Stomach (tissue), 19 donors: ENCODE measurements at places on chromosomes 13 and 19. TPM values are rescaled to one million over a fixed set of nuclear protein-coding genes. Genes with fewer than 3 reads are reported as not detected.

DNA sequence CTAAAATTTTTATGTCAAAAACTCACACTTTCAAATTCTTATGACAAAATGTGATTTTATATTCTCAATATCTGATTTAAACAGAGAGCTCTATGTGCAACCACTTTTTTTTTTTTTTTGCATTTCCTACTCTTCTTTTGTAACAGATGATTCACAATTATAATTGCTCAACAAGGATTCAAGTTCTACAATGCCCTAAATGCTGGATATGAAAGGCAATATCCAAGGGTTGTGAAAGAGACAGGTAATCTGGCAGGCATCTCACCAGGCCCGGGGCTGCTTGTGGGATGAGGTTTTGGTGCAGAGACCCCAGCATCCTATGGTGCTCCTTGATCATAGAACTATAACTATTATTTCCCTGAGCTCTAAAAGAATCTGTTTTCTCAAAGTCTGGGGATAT lies 363.6 kb upstream of the NBEA start:
- no peak for DNase-seq

GRCh38 chr13:32428581-32429432 lies 877 bp upstream of the N4BP2L1 start:
- DNase-seq = no peak

GRCh38 chr13:44752164-44752563 lies 176.0 kb upstream of the TSC22D1 start:
- DNase-seq = no peak

The SIGLEC14 gene
- not detected for total RNA-seq

- peak; percentile 88 for DNase-seq
Measured at GRCh38 chr13:21637296-21637695, 33.3 kb upstream of the MICU2 start.
